Amygdala (tissue), 56 donors: ENCODE measurements at places on chromosomes 16 and 17.

DNA sequence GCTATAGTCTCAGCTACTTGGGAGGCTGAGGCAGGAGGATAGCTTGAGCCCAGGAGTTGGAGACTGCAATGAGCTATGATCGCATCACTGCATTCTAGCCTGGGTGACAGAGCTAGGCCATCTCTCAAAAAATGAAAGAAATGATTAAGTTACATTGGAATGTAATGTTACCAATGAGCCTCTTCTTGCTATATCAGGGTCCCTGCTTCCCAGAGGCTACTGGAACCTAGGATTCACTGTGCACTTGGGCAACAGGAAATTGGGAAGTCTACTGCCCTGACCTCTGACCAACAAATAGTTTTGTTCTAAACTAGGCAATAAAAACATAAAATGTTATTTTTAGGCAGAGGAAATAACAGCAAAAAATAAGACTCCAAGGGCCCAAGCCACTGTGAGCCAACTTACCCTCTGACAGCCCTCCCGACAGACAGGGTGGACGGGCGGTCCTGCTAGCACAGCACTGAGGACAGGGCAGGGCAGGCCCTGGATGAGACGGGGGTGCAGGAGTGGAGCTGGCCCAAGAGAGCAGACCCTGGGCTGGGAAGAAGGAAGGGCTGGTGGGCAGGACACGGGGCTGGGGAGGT lies 27.5 kb downstream of the NSMCE1 start:
- no peak for DNase-seq

- DNase-seq = no peak
These were observed 28.0 kb downstream of the GNA13 start for GRCh38 chr17:65028545-65028843.

GRCh38 chr17:38676706-38677504 lies 2.1 kb upstream of the EPOP start:
- DNase-seq = peak; percentile 68

GRCh38 chr16:69482410-69482991 lies 58.1 kb downstream of the CYB5B start:
- DNase-seq = no peak

DNA sequence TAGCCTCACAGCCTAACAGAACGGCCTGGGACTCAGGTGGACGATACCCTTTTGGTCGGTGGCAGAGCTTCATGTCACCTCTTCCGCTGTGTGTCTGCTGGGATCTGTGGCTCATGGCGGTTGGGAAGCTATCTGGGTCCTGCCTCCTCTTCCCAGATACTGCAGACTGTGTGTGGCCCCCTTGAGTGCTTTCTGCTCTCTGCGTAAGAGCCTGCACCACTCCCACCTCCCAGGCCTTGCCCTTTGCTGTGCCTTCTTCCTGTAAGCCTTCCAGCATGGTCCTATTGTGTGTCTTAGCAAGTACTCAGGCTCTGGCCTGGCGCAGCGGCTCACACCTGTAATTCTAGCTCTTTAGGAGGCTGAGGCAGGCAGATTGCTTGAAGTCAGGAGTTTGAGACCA lies 17.5 kb upstream of the ADCY7 start:
- no peak for DNase-seq

DNA sequence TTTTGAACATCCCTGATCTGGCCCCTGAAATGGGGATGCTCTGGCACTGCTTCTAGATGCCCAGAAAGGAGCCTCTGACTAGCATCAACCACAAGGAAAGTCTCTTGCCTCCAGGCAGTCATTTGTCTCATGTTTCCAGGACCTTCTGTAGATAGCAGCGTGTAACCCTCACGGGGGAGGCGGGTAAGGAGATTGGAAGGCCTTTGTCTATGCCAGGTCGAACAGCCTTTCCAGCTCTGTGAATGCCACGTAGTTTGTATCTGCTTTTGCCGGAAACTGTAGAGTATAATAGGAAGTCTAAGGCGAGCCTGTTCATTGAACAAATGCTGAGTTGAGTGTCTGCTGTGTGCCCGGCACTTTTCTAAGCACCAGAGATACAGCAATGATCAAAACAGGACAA lies 43.9 kb upstream of the AQP8 start:
- no peak for DNase-seq

- DNase-seq = no peak
These were observed 9.2 kb downstream of the SLC13A2 start for GRCh38 chr17:28482551-28483199.

- no peak for DNase-seq
These were observed 59.1 kb downstream of the ABCC6 start for GRCh38 chr16:16164243-16164642.

DNA sequence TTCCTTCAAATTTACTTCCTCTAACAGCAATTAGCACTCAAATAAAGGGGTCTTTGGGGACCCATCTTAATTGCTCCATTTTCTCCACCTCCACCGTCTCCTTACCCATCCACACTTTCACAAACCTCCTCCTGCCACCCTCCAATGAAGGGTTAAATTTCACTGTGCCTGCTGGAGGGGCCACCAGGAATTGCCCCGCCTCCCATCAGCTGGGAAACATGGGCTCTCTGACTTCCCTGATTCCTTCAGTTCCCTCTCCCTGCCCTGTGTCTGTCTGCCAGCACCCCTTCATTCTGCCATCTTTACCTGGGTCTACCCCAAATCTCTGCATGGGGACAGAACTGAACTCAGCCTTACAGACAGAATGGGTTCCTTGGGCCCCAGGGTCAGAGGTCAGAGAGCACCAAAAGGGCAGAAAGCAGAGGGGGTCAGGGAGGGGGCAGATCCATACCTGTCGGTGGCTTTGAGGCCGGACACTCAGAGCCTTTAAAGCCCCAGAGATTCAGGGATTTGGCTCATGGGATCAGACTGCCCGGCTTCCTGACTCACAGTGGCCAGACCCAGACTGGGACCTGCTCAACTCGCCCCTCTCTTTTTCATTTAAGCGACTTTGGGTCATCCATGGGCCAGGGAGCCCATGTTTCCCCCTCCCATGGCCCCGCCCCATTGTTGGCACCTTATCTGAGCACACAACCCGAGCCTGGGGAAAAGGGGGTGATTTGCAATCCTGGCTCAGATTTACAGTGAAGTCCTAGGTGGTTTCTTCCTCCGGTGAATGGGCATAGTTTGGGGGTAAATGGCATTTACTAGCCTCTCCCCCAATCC lies 17.6 kb upstream of the SP2 start:
- DNase-seq = no peak

DNA sequence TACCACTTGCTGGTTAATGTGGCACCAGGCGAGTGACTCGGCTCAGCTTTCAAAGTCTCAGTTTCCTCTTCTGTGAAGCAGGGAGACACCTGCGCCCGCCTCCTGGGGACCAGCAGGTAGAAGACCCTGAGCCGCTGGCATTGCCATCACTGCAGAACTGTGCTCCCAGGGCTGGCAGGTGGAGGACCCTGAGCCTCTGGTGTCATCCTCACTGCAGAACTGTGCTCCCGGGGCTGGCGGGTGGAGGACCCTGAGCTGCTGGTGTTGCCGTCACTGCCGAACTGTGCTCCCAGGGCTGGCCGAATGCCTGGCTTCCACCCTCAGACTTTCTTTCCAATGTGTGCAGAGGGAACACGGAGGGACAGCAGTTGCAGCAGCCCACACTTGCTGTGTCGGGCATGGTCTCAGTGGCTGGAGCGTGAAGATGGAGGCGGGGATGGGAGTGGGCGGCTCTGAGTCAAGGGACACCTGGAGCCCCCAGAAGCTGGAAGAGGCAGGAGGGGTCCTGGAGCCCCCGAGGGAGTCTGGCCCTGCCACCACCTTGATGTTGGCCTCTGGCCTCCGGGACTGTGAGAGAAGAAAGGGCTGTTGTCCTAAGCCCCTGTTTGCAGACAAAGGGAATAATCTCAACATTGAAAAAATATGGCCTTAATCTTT lies 75.8 kb upstream of the METTL9 start:
- peak; percentile 23 for DNase-seq

DNA sequence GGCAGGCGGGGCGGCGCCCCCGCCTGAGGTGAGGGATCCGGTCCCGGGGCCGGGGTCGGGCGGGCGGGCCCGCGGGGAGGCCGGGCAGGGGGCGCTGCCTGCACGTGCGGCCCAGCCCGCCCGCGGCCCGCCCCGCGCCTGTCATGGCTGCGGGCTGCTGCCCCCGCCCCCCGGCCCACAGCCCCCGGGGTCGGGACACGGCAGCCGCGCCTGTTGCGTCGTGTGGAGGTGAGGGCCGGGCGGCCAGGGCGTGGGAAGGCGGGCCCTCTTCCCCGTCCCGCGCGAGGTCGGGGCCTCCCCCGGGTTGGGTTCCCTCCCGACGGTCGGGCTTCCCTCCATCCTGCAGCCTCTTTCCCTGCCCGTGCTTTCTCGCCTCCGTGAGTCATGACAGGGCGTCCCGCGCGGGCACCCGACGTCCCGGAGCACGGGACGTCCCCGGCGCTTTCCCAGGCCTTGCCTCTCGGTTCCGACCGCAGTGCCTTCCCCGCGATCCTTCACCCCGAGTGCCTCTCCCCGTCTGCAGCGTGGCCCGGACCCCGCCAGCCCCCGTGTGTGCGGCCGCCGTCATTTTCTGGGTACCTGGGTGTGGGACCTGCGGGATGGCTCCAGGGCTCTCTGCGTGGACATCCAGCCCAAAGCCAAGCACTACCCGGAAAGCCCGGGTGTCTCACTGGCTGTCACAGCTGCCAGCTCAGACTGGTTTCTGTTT lies 76.7 kb downstream of the CHD9 start:
- no peak for DNase-seq

DNA sequence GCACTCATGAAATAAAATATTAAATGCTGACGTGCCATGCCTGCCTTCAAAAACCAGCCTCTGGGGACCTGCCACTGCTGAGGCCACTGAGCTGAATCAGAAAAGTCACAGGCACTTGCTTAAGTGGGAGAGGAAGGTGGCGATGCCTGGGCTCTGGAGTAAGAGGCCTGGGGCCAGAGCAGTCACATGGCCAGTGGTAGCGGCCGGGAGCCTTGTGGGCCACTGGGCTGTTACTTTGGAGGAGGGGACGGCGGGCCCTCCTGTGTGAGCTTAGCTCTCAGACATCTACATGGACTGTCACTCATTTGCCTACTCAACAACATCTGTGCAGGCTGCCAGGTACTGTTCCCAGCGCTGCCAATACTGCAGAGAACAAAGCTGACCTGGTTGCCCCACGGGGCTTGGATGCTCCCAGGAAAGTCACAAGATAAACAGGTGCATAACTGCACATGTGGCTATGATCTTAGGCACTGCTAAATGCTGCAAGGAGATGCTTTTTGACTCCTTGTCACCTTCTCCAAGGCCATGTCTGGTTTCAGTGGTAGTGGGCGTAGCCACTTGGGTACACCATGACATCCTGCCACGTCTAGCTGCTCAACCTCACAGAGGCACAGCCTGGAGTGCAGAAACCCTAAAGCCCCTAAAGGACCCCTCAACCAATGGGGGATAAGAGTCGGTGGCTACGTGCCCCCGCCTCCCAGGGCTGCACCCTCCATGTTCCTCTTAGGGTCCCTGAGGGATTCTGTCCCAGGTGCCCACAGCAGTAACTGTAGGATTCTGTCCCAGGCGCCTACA lies 11.6 kb downstream of the COTL1 start:
- DNase-seq = no peak

- no peak for DNase-seq
These were observed 132.2 kb upstream of the NACA2 start for GRCh38 chr17:61723183-61723582.

DNA sequence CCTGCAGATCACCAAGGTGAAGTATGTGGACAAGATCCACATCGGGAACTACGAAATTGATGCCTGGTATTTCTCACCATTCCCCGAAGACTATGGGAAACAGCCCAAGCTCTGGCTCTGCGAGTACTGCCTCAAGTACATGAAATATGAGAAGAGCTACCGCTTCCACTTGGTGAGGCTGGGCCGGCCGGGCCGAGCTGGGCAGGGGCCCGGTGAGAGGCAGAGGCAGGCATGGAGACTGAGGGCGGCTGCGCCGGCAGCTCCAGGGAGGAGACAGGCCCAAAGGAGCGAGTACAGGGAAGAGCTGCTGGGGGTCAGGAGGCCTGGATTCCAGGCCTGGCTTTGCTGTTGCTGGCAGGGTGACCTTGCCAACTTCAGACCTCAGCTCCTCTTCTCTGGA lies 8.3 kb downstream of the PRSS8 start:
- no peak for DNase-seq

DNA sequence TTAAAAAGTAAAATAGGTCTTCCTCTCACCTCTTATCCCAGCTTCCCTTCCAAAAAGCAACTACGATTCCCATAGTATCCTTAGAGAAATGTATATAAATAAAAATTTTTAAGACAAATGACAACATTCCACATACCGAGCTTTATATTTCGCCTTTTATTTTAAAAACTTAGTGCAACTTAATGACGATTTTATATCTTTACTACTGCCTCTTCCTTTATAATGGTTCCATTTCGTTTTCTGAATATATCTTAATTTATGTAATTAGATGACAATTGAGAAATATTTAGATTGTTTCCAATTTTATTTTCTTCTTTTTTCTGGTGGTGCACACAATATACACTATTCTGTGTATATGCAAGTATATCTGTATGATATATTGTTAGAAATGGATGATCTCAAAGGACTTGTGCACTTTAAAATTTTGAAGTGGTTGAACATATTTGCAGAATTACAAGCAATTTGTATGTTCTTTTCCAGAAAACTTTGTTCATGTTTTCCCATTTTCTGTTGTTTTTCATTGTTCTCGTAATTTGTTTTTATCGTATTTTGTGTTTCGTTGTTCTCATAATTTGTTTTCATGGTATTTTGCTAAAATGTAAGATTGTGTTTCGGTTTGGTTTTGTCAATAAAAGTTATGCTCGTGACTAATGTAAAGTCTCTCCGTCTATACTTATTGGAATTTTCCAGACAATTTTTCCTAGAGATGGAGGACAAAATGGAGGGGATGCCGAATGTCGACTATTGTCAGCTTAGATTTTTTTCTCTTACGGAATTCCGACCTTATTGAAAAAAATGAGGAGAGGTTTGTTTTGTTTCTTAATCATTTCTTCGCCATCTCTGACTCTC lies 20.4 kb upstream of the HOXB13 start:
- DNase-seq = no peak

GRCh38 chr16:57061084-57061905 lies 31.1 kb upstream of the CPNE2 start:
- DNase-seq = no peak

DNA sequence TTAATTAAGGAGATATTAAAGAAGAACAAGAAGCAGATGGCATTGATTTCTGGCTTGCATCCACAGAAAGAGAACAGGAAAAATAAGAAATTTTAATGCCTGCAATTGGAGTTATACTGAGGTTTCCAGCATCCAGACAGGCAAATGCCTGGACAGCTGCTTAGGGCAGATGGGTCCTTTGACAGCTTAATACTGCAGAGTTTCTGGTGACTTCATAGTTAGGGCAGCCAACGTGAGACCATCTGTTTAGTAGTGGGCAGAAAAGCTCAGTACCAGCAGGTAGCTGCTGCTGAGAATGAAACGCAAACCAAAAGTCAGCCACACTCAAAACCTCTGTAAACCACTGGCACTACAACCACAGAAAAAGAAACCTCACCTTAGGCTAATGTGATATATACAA lies 109.8 kb downstream of the CDK5R1 start:
- no peak for DNase-seq
